ENCODE measurements at places on chromosomes 1 and 21.

GRCh38 chr1:41900603-41901444 lies 17.9 kb downstream of the HIVEP3 start:
- peak; percentile 81 for DNase-seq

- DNase-seq: no peak
Observed at GRCh38 chr21:31560479-31560878, 99.0 kb upstream of the SOD1 start.

- DNase-seq: peak; percentile 93
Observed at GRCh38 chr1:200231787-200232231, 178.0 kb downstream of the ZNF281 start.

- DNase-seq: peak; percentile 68
Observed at GRCh38 chr1:59434336-59434735, 137.4 kb downstream of the FGGY start.

DNA sequence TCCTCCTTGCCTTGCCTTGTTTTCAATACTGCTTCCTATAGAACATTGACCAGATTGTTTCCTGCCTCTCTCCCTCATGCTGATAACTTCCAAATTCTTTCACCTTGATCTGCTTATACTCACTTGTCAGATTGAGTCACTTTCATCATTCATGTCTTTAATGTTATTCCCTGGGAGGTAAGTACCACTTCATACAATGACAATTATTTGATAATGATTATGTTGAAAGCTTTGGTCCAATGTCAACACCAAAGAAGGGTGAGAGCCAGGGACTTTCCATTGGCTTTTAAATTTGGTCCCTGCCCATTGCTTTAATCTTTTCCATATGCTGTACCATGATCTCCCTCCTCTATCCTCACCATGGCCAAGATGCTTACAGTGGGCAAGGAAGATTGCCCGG lies 137.4 kb downstream of the SYT2 start:
- DNase-seq: no peak

DNA sequence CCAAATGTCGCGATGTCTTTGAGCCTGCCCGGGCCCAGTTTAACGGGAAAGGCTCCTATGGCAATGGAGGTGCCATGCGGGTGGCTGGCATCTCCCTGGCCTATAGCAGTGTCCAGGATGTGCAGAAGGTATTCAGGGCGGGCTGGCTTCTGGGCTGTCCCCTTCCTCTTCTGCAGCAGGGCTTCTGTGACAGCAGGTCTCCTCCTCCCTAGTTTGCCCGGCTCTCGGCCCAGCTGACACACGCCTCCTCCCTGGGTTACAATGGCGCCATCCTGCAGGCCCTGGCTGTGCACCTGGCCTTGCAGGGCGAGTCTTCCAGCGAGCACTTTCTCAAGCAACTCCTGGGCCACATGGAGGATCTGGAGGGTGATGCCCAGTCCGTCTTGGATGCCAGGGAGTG lies 3.0 kb downstream of the ADPRS start:
- DNase-seq: no peak

- DNase-seq: no peak
Observed at GRCh38 chr1:195697130-195697529, 911.1 kb downstream of the KCNT2 start.

GRCh38 chr1:93821423-93822144 lies 57.4 kb downstream of the DNTTIP2 start:
- DNase-seq: no peak

- DNase-seq: no peak
Observed at GRCh38 chr1:76419603-76420002, 345.1 kb downstream of the ST6GALNAC3 start.

DNA sequence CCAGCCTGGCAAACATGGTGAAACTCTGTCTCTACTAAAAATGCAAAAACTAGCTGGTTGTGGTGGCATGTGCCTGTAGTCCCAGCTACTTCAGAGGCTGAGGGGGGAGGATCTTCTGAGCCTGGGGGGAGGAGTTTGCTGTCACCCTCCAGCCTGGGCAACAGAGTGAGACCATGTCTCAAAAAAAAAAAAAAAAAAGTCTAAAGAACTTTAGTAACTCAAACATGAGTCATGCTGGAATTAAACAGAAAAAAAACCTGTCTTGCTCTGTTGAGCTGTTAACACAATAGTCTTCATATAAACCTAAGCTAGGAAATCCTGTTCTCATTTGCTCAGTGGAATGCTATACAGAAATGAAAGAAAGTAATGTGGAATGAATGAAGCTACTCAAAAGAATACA lies 16.7 kb upstream of the DISP1 start:
- DNase-seq: peak; percentile 41
